Activated CD4-positive, alpha-beta T cell treated with anti-CD3 and anti-CD28 coated beads, Interleukin-2, Interleukin-6, amounts not matched to agents 100 ng/mL and 50 ng/mL, durations not matched to agents 16 hours and 8 hours (primary cell): ENCODE measurements at places on chromosomes 3 and 15.

DNA sequence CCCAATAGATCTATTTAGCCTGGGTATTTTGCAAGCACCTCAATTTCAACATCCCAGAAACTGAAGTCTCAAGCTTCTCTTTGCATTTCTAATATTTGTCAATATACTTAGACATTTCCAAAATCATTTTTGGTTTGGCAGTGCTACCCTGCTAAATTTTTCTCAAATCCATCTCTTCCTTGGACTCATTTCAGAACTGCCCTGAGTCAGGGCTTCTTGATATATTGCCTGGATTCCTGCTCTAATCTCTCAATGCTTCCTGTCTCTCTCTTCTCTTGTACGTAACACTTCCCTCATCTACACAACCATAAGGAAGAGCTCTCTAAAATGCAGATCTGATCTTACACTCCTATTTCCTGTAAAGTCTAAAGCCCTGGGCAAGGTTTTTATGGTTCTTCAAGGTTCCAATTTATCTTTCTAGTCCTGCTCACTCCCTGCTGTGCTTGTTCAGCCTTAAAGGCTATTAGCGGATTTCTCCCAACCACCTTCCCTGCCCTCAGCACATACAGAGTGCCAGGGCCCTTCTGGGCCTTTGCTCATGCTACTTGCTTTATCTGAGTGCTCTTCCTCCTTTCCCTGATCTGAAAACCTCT, 53.0 kb upstream of the MME start:
- DNase-seq, result no peak

GRCh38 chr3:39386318-39386717, 3.1 kb downstream of the SLC25A38 start:
- no peak for DNase-seq

GRCh38 chr3:182261041-182261440, 532.3 kb upstream of the ATP11B start:
- DNase-seq, result no peak

GRCh38 chr3:139120086-139121056, 75.7 kb upstream of the PRR23C start:
- no peak for DNase-seq

- no peak for DNase-seq
These were observed 262.7 kb upstream of the NSMCE3 start for GRCh38 chr15:29532296-29532695.

DNA sequence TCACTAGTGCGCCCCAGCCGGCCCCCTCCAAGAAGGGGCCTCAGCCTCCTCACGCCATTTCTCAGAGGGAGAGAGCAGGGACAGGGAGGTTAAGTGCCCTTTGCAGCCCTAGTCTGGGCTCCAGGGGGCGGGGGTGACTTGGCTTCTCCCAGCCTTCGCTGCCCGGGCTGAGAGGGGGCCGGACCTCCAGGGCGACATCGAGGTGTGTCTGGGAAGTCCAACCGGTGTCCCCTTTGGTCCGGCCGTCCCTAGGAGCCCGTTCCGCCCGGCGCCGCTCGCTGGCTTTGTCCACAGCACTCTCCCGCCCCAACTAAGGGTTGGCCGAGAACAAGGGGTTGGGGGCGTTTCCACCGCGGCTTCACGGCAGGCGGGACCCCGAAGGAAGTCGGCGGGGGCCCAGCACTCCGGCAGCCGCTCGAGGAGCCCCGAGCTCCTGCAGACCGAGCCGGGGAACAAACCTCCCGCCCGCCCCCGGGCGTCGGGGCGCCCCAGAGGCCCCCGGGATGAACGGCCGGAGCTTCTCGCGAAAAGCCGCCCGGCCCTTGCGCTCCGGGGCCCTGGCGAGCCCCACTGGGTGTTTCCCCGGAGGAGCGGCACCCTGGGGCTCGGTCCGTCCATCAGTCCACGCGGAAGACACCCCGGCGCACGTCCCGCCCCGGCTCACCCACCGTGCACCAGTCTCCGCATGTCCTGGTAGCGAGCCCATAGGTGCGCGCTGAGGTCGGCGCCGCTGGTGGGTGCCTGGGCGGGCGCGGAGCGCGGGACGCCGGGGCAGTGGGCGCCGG, 627 bp downstream of the NT5DC2 start:
- peak; percentile 23 for DNase-seq

DNA sequence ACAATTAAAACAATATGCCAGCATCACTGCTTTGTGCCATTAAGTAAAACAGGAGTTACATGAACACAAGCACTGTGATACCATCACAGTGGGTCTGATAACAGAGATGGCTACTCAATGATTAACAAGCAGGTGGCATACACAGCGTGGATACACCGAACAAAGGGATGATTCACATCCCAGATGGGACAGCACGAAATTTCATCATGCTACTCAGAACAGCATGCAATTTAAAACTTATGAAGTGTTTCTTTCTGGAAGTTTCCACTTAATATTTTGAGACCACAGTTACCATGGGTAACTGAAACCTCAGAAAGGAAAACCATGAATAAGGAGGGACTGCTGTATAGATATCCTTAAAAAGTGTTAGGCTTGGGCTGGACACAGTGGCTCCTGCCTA, 44.5 kb downstream of the SLC24A1 start:
- no peak for DNase-seq

GRCh38 chr3:27923349-27924068, 201.4 kb upstream of the EOMES start:
- DNase-seq, result peak; percentile 46

DNA sequence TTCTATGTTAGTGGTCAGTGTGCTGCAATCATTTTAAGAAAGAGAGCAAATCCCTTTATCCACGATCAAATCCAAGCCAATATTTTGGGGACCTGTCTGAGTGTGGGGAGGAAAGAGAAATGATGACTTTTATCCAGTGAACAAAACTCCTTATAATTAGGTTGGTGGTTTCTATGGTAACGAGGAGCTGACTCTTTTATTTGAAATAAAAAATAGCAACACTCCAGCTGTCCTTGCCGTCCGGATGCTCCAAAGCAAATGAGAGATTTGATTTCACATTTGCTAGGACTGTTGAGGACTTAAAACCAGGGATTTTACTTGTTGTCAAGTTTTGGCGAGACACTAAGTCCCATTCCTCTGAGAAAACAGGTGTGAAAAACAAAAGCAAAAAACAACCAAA, 154.0 kb upstream of the PRICKLE2 start:
- no peak for DNase-seq

GRCh38 chr3:98600412-98601095, 7.1 kb upstream of the CPOX start:
- DNase-seq, result no peak

- DNase-seq, result no peak
These were observed 42.6 kb upstream of the ACKR4 start for GRCh38 chr3:132554437-132554836.

DNA sequence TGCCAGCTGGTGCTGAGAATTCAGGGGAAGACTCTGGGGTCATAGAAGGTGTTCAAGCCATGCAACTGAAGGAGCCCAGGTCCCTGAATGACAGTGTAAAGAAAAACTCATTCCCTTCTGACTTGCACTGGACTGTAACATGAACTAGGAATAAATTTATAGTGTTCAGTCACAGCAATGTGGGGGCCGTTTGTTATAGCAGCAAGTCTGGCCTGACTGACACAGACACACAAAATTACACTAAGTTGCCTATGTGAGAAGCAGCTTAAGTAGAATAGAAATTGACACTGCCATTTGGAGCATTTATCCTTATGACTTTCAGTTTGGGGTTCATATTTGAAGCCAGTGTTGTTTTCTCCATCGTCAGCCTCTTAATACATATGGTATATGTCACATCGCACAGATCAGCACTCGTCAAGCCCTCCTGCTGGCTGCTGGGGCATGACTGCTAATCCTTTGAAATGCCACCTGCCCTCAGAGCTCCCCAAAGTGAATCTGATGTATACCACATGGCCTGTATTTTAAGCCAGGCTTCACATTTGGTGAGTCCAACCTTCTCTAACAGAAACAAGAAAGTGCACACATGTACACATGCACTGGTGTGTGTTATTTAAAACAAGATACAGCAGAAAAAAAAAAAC, 17.1 kb upstream of the HEG1 start:
- DNase-seq, result no peak

DNA sequence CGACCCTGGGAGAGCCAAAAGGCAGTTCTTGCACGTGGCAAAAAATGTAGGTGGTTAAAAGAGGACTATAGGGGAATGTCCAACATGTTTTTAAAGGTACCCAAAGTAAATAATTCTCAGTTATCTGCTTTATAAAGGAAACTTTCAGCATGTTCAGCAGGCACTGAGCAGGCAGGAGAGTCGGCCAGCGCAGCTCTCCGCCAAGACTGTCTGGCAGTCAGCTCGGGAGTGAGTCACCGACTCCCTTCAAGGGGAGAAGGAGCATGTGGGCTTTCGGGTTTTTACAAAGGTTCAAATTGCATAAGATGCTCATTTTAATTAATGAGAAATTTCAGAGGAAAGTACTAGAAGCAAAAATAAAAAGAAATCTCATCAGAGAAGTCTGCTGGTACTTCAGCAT, 7.0 kb downstream of the GABRA5 start:
- no peak for DNase-seq

- no peak for DNase-seq
These were observed 477.8 kb downstream of the RBMS3 start for GRCh38 chr3:29758434-29759322.

DNA sequence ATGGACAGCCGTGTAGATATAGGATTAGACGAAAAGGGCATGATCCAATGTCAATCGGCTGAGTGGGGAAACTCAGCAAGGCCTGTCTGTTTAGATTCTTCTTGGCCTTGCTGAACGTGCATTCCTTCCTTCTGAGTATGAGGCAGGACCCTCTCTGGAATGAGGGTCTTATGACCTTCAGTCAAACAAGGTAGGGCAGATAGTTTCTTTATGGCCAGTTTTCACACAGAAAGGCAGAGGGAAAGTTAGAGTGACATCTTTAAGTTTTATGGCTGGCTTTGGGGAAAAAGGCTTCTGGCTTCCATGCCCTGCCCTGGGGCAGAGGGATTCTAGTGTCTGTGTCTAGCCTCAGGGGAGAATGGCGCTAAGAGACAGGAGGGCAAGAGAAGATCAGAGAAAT, 29.7 kb downstream of the ARNT2 start:
- no peak for DNase-seq

DNA sequence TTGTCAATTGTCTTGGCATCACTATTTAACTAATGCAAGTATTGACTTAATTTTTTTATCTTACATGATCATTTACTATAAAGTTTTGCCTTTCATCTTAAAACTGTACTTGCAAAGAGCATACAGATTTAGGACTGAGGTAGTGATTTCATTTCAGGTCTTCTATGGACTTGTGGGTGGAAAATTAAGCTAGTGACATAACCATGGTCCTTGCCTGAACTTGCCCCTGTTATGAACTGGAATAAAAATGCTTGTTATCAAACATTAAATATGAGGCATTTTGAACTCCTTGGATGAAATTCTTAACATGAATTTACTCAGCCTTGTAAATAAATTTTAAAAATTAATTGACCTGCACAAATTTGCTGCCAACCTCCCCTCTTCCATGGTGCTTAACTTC, 712.0 kb downstream of the NAALADL2 start:
- DNase-seq, result no peak

- no peak for DNase-seq
These were observed 23.9 kb downstream of the LINGO1 start for GRCh38 chr15:77608774-77609173.

GRCh38 chr3:150806185-150806835, 43.3 kb upstream of the SIAH2 start:
- DNase-seq, result no peak

- DNase-seq, result peak; percentile 63
These were observed 1.1 kb downstream of the ZBTB20 start for GRCh38 chr3:115146032-115146417.

GRCh38 chr15:69000725-69001503, 13.6 kb upstream of the NOX5 start:
- DNase-seq, result no peak

DNA sequence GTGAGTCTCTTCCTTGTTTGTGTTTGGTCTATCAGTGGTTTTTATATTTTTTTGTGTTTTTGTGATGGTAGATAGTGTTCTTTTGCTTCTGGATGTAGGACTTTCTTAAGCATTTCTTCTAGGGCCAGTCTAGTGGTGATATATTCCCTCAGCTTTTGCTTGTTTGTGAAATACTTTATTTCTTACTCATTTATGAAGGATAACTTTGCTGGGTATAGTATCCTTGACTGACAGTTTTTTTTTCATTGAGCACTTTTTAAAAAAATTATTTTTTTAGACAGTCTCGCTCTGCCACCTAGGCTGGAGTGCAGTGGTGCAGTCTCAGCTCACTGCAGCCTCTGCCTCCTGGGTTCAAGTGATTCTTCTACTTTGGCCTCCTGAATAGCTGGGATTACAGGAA, 41.9 kb downstream of the NCK1 start:
- no peak for DNase-seq

GRCh38 chr3:150783920-150784746, 21.2 kb upstream of the SIAH2 start:
- peak; percentile 89 for DNase-seq

GRCh38 chr15:49255966-49256759, 86.1 kb downstream of the GALK2 start:
- DNase-seq, result no peak

DNA sequence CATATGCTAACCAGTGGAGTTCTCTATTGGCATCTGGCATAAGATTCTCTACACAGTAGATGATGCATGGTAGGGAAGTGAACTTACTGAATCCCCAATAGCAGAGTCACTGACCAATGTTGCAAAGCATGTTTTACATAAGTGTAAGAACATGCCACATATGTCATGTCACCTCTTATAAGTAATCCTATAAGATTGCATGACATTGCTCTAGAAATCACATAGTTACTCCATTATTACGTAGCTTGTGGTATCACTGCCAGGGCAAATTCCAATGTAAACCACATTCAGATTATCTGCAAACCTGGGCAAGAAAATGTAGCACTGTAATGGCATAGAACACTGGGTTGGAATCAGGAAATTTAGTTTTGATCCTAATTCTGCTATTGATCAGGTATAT, 198.2 kb upstream of the UMPS start:
- no peak for DNase-seq

GRCh38 chr3:147656023-147656422, 246.9 kb downstream of the ZIC1 start:
- no peak for DNase-seq

DNA sequence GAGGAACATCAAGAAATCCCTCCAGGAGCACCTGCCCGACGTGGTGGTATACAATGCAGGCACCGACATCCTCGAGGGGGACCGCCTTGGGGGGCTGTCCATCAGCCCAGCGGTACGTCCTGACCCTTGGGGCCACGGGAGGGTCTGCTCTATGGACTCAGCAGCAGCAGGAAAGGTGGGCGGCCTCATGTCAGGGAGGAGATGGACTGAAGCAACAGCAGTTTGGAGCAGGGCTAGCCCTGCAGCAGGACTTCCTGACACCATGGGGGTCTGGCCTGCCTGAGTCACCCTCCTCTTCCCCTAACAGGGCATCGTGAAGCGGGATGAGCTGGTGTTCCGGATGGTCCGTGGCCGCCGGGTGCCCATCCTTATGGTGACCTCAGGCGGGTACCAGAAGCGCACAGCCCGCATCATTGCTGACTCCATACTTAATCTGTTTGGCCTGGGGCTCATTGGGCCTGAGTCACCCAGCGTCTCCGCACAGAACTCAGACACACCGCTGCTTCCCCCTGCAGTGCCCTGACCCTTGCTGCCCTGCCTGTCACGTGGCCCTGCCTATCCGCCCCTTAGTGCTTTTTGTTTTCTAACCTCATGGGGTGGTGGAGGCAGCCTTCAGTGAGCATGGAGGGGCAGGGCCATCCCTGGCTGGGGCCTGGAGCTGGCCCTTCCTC, 24.2 kb downstream of the HDAC11 start:
- no peak for DNase-seq
